Breast epithelium (tissue), 4 donors: ENCODE measurements at places on chromosomes 11 and 22. TPM values are rescaled to one million over a fixed set of nuclear protein-coding genes. Genes with fewer than 3 reads are reported as not detected.

GRCh38 chr11:118885831-118886565, 2.3 kb downstream of the CXCR5 start:
- no peak overlapping the region for H3K4me3 ChIP-seq
- H3K36me3 ChIP-seq = no peaks in the 10 kb centered on the region
- H3K27me3 ChIP-seq = no peaks in the 10 kb centered on the region
- no peak for DNase-seq

- no peak for DNase-seq
- no peaks in the 10 kb centered on the region for H3K4me1 ChIP-seq
- no peak overlapping the region for H3K27ac ChIP-seq
- H3K36me3 ChIP-seq = no peaks in the 10 kb centered on the region
Observed at GRCh38 chr11:5938603-5938965, 3.5 kb upstream of the OR56A3 start.

The PGM2L1 gene
- 6.6 TPM for total RNA-seq

- DNase-seq = no peak
- H3K27ac ChIP-seq = no peak within 1 kb of the TSS
- no peaks in the 10 kb centered on the region for H3K36me3 ChIP-seq
- no peaks in the 10 kb centered on the region for H3K4me1 ChIP-seq
- H3K27me3 ChIP-seq = no peaks in the 10 kb centered on the region
Observed at GRCh38 chr11:105023003-105023402, at the start of gene CASP5. CASP5 (minus strand) TSS chr11:105023168; CDS start chr11:105023136, 32 bp downstream.

- no peaks in the 10 kb centered on the region for H3K4me1 ChIP-seq
- H3K4me3 ChIP-seq = no peak overlapping the region
- no peak for DNase-seq
- H3K27ac ChIP-seq = no peak overlapping the region
- H3K27me3 ChIP-seq = no peaks in the 10 kb centered on the region
- no peaks in the 10 kb centered on the region for H3K36me3 ChIP-seq
Observed at GRCh38 chr11:29249713-29250112, 767.1 kb downstream of the KCNA4 start.

- H3K4me3 ChIP-seq = peak overlapping the region; percentile 30
- H3K4me1 ChIP-seq = peaks cover 21% of the 10 kb centered on the region
- no peaks in the 10 kb centered on the region for H3K36me3 ChIP-seq
- H3K27ac ChIP-seq = peak overlapping the region; percentile 98
- no peaks in the 10 kb centered on the region for H3K27me3 ChIP-seq
Observed at GRCh38 chr11:46362156-46363030, 15.1 kb downstream of the DGKZ start.

GRCh38 chr11:6708876-6709275, 25.7 kb upstream of the MRPL17 start:
- H3K36me3 ChIP-seq = no peaks in the 10 kb centered on the region
- no peak overlapping the region for H3K4me3 ChIP-seq
- H3K27me3 ChIP-seq = no peaks in the 10 kb centered on the region
- no peak overlapping the region for H3K27ac ChIP-seq
- H3K4me1 ChIP-seq = no peaks in the 10 kb centered on the region

The STK33 gene
- total RNA-seq = 0.33 TPM

- H3K36me3 ChIP-seq = no peaks in the 10 kb centered on the region
- no peak overlapping the region for H3K27ac ChIP-seq
- H3K4me1 ChIP-seq = no peaks in the 10 kb centered on the region
- H3K27me3 ChIP-seq = no peaks in the 10 kb centered on the region
- no peak overlapping the region for H3K4me3 ChIP-seq
Observed at GRCh38 chr11:10743354-10744000, 7.6 kb upstream of the CTR9 start.

The OR6X1 gene
- total RNA-seq = not detected

- no peak overlapping the region for H3K27ac ChIP-seq
- DNase-seq = no peak
- no peaks in the 10 kb centered on the region for H3K36me3 ChIP-seq
- no peak overlapping the region for H3K4me3 ChIP-seq
- no peaks in the 10 kb centered on the region for H3K27me3 ChIP-seq
- H3K4me1 ChIP-seq = no peaks in the 10 kb centered on the region
Observed at GRCh38 chr22:28402060-28402459, 277.6 kb downstream of the TTC28 start.

The RFPL2 gene
- total RNA-seq = not detected

- no peak overlapping the region for H3K27ac ChIP-seq
- no peak for DNase-seq
- H3K27me3 ChIP-seq = no peaks in the 10 kb centered on the region
Observed at GRCh38 chr11:69896250-69896649, 77.0 kb upstream of the FGF3 start.

DNA sequence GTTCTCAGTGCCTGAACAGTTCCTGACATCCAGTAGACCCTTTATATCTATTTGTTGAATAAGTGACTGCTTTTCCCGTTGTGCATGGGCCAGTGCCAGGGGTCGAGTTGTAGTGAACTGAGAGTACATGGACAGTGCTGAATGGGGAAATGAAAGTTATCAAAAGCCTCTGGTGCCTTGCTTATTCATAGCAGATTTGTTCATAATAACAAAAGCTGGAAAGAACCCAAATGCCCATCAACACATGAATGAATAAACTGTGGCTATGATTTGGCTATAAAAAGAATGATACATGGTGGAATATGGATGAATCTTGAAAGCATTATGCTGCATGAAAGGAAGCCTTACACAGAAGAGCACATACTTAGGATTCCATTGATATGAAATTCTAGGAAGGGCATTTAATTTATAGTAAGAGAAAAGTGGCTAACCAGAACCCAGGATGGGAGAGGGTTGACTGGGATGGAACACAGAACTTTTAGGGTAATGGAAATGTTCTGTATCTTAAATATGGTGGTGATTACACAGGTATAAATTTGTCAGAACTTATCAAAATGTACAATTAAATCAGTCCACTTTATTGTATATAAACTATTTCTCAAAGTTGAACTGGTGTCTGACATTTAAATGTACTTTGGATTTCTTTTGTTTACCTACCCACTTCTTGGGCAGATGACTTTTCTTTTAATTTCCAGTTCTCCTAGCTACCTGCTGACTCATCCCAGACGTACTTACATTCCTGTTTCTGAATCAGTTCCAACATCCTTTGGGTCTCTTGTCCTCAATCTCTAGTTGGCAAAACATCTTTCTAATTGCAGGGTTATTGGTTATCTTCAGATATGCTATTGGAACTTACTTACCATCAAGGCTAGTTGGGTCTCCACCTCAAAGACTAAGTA, 42.8 kb downstream of the PACS1 start:
- no peaks in the 10 kb centered on the region for H3K4me1 ChIP-seq
- no peak overlapping the region for H3K4me3 ChIP-seq
- no peaks in the 10 kb centered on the region for H3K36me3 ChIP-seq
- H3K27ac ChIP-seq = peak overlapping the region; percentile 20
- no peaks in the 10 kb centered on the region for H3K27me3 ChIP-seq
- no peak for DNase-seq

DNA sequence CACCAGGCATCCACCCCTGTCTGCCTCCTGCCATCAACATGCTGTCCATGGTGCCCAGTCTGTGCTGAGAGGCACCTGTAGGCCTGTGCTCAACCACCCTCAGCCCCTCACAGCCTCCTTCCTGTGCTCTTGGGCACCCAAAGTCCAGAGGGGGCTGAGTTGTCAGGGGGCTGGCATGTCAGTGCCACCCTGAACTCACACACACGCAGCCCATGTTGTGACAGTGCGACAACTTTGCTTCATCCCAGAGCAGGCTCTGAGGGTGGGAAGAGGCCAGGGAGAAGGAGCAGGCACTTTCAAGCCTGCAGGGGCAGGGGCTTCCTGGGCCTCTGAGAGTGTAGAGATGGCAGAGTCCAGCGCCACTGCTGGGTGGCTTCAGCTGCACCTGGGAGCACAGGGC, 491.0 kb downstream of the TMEM135 start:
- no peak for DNase-seq
- H3K27me3 ChIP-seq = no peaks in the 10 kb centered on the region
- no peak overlapping the region for H3K4me3 ChIP-seq

GRCh38 chr11:87258171-87258833, 220.6 kb downstream of the TMEM135 start:
- H3K4me3 ChIP-seq = no peak overlapping the region
- no peak for DNase-seq
- H3K27me3 ChIP-seq = no peaks in the 10 kb centered on the region
- no peaks in the 10 kb centered on the region for H3K36me3 ChIP-seq
- H3K27ac ChIP-seq = no peak overlapping the region

- no peaks in the 10 kb centered on the region for H3K4me1 ChIP-seq
- no peaks in the 10 kb centered on the region for H3K27me3 ChIP-seq
- no peak for DNase-seq
- H3K4me3 ChIP-seq = no peak overlapping the region
Observed at GRCh38 chr11:13206086-13206640, 71.4 kb upstream of the BMAL1 start.

The CCDC88B gene
- total RNA-seq = 10.7 TPM

The KRTAP5-11 gene
- not detected for total RNA-seq

The CLMP gene
- 241 TPM for total RNA-seq

- H3K4me1 ChIP-seq = no peaks in the 10 kb centered on the region
- no peaks in the 10 kb centered on the region for H3K36me3 ChIP-seq
- no peaks in the 10 kb centered on the region for H3K27me3 ChIP-seq
- no peak overlapping the region for H3K27ac ChIP-seq
- DNase-seq = no peak
Observed at GRCh38 chr11:19110295-19110694, 6.7 kb upstream of the ZDHHC13 start.

GRCh38 chr11:43765194-43765593, 84.7 kb downstream of the HSD17B12 start:
- H3K27me3 ChIP-seq = no peaks in the 10 kb centered on the region
- H3K4me3 ChIP-seq = no peak overlapping the region
- H3K4me1 ChIP-seq = no peaks in the 10 kb centered on the region

DNA sequence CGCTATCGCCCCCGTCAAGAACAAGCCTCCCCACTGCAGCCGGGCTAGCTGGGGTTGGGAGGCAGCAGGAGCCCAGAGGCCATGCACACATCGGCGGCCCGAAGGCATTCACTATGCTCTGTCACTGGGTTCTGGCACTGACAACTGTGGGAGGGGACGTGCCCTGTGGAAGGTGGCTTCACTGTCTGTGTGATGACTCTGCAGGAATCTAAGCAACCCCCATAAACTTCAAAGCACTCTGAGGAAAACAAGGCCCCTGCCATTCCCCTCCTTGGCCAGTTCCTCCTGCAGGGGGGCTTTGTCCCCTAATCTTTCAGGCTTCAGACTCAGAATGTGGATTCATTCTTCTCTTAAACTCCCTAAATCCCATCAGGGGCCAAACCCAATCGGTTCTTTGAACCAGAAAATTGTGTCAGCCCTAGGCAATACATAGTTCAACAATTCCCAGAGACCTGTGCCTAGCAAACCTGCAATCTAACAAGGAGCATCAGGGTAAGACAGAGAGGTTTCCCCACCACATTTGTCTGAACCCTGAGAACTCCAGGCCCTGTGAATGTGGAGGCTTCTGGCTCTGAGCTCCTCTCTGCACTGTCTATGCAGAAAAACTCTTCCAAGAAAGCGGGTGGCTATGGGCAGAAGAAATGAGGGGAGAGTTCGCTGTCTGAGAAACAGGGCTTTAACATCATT, 1477.2 kb downstream of the TBC1D22A start:
- no peaks in the 10 kb centered on the region for H3K4me1 ChIP-seq
- no peak for DNase-seq
- H3K27me3 ChIP-seq = no peaks in the 10 kb centered on the region
- no peak overlapping the region for H3K4me3 ChIP-seq
